ENCODE measurements at places on chromosomes 11 and 22.

GRCh38 chr11:122085712-122086111 lies 30.3 kb downstream of the BLID start:
- no peak for DNase-seq

DNA sequence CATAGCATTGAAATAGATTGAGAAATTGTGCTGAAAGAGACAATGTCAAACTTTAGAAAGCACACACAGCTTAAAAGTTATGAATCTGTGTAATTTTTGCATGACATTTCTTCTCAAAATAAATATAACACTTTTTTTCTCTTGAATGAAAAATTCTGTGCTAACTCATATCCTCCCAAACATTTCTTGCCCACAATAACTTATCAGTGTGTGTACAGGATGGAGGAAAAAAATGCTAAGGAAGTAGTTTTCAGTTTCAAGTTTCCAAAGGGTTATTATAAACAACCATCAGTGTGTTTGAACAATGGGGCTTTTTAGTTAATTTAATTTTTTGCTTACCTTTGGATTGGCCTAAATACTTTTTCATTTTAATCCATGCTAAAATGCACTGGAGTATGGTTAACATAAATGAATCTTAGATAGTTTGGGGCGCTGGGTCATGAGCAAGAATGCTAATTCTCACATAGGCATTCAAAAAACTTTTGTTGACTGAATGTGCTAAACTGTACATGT lies 82.9 kb upstream of the ARHGAP20 start:
- no peak for DNase-seq

- no peak for DNase-seq
These were observed 66.7 kb upstream of the DBX1 start for GRCh38 chr11:20226933-20227332.

- DNase-seq, result no peak
These were observed 14.3 kb upstream of the TMEM86A start for GRCh38 chr11:18684267-18684666.

GRCh38 chr11:113106507-113106906 lies 145.3 kb downstream of the NCAM1 start:
- DNase-seq, result no peak

DNA sequence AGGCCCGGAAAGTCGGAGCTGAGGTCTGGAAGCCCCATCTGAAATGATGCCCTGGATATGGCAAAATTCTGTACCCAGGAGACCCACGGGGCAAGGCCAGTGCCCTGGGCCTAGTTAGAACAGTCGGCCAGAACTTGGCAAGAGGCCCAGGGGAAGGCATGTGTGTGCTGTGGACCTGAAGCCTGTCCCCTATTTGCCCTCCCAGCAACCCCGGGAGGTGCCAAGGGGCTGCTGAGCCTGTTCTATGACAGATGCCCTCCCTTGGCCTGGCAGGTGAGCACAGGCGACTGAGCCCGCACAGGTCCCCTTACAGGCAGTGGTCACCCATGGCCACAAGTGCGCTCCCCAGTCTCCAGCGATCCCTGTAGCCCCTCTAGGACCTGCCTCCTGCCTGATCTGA lies 51.7 kb downstream of the NAT10 start:
- DNase-seq, result no peak

DNA sequence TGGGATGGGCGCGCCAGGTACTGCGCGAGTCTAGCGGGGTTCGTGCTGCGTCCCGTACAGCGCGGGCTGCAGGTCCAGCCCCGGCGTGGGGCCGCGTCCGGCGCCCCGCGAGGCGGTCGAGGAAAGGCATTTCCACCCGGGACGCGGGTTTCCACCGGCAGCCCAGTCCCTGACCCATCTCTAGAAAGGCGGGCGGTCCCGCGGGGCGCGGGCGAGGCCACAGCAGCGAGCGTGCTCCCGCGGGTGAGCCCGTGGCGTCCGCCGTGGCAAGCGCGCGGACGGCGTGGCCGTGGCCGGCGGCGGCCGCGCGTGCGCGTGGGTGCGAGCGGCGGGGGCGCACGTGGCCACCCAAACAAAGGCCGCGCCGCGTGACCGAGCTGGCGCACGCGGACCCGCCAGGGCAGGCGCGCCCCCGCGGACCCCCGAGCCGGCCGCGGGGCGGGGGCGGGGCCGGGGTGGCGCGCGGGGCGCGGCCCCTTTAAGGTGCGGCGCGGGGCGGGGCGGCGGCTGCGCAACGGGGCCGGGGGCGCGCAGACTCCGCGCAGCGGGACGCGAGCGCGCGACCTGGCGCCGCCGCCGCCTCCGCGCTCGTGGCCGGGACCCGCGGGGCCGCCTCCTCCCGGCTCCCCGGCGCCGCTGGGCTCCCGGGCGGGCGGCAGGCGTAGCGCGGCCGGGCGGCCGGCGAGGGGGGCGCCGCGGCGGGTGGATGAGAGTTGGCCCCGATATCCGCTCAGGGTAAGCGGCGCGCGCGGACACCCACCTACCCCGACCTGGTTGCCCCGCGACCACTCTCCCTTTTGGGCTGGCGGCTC lies 39.3 kb upstream of the CELSR1 start:
- DNase-seq, result no peak

GRCh38 chr11:94543695-94544645 lies at the start of gene FUT4:
Gene FUT4 (plus strand): TSS chr11:94543921. CDS start chr11:94544134, 213 bp downstream.
- DNase-seq, result peak; percentile 44

DNA sequence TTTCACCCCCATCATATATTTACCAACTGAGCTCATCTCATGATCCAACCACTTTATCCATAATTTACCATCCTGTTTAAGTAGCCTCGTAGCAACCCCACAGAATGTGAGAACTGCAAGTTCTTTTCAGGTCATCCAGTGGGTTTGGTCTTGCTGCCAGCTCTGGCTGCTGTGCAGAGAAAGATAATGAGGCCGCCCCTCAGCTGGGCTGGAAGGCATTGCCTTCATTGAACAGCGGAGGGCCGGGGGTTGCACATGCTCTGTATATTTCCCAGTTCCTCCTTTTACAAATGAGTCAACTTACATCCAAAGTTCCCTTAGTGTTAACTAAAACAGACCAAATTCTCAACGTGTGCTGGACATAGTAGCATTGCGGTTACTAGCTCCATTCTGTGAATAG lies 96.7 kb downstream of the SYN3 start:
- no peak for DNase-seq

DNA sequence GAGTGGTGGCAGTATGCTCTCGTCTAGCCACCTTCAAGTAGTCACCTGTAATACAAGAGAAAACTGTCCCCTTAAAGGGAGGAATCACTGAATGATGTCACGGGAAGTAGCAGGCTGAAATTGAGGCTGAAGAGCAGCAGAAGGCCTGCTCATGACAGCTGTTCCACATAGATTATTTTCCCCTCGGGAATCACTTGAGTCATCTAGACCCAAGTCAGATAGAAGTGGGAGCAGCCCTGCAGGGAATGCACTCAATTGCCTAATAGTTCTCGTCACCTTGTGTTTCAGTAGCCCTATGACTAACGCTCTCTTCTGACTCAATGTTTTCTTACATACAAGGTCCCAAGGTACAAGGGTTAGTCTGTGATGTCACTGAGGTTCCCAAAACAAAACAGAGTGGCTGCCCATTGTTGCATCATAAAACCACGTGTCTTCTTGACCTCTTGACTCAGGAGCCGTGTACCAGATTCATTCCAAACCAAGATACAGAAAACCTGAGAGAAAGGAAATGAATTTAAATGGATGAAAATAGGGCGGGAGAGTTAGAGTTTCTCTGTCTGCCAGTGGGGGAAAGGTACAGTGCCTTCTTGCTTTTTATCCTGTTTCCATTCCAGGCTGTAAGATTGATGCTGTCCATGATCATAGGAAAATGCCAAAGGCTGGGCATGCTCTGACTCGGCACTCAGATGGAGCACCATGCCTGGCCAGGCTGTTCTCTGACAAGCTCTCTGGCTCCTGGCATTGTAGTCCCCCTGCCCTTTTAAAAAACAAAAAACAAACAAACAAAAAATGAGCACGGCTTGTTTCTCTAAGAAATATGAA lies 21.6 kb upstream of the C11orf96 start:
- peak; percentile 95 for DNase-seq

- no peak for DNase-seq
These were observed 442.9 kb upstream of the RAG2 start for GRCh38 chr11:37040921-37041320.

GRCh38 chr22:23604939-23605712 lies 25.0 kb upstream of the IGLL1 start:
- DNase-seq, result no peak

GRCh38 chr11:115220423-115220822 lies 283.8 kb downstream of the CADM1 start:
- no peak for DNase-seq

DNA sequence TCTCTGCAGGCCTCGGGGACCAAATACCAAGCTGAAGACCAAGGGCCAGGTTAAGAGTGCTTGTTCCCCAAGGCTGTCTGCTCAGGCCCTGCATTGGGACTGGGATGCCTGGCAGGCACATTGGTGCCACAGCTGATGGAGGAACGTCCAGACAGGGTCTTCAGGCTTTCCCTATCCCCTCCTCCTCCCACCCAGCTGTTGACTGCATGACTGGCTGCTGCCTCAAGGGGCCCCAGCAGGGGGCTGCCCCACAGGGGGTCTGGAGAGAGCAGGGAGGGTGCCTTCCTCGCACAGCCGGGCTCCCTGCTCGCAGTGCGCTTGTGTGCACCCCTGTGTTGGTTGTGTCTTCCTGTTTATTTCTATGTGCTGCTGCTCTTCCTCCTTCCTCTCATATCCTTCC lies 9.9 kb downstream of the RCOR2 start:
- DNase-seq, result no peak

DNA sequence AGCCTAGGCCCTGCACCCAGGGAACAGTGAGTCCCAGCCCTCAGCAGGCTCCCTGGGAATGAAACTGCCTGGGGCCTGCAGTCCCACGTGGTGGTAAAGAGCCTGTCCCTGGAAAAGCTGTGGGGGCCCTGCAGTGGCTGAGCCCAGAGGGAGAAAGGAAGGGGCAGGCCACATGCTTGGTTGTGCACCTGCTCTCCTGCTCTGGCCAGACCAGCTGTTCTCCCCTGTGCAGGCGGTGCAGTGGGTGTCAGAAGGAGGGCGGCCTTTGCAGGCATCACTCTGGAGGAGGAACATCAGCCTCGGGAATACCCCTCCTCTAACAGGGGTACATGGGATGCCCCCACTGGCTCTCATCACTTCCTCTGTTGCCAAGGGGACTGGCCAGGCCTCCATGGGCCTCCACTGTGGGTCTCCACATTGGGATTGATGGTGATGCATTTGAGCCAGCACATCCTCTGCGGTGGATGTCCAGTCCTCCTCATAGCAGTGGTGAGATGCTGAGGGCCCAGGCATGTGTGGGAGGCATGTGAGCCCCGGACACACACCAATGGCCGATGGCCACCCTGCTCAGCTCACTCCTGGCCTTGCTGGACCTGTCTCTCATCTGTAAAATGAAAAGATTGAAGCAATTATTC lies 690.4 kb downstream of the BRD1 start:
- no peak for DNase-seq

DNA sequence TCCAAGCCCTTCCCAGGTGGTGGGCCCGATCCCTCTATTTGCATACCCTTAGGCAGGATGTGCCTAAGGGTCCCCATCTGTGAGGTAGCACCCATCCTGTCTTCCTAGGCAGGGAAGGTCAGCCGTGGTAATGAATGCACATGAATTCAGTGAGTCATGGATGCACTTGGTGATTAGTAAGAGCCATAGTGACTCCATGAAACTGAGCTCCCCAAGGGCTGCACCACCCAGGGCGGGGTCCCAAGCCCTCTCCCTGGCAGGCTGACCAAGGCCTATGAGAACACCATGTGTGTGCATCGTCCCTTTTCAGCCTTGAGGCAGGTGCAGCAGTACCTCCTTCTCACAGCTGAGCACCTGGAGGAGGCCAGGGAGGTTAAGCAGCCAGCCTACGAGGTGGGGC lies 15.6 kb upstream of the SUSD2 start:
- DNase-seq, result no peak

DNA sequence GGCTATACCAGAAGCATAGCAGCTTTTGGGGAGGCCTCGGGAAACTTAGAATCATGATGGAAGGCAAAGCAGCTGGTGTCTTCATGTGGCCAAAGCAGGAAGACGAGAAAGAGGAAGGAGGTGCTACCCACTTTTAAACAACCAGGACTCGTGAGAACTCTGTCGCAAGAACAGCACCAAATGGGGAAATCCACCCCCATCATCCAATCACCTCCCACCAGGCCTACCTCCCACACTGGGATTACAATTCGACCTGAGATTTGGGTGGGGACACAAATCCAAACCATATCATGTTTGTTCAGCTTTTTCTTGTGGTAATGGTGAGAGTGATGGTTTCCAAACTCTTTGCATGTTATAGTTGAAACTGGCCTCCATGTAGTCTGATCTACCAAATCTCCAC lies 32.5 kb upstream of the OR10D3 start:
- DNase-seq, result no peak

GRCh38 chr22:29061773-29062172 lies at the start of gene C22orf31:
Gene C22orf31 (minus strand): TSS chr22:29061831. CDS start chr22:29061792, 39 bp downstream.
- no peak for DNase-seq

- no peak for DNase-seq
These were observed 218.2 kb upstream of the CCDC179 start for GRCh38 chr11:23078289-23078971.

- DNase-seq, result no peak
These were observed 21.4 kb downstream of the XRRA1 start for GRCh38 chr11:74927496-74927895.

GRCh38 chr11:29095821-29096220 lies 921.0 kb downstream of the KCNA4 start:
- no peak for DNase-seq

DNA sequence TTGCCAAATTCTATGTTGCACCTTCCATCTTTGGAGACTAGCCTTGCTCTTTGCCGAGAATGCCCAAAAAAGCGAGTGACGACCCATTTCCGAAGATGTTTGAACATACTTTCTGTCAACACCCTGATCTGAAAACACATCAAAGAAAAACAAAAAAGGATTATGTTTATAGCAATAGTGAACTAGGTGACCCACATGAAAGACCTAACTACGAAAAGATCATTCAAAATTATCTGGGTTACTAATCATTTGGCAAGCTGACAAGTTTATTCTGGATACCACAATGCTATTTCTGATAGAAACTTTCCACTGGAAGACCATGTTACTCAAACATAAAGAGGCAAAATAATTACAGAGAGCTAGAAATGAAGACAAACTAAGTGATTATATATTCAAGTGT lies 27.0 kb downstream of the KCNJ1 start:
- DNase-seq, result no peak

- no peak for DNase-seq
These were observed 27.4 kb downstream of the TUG1 start for GRCh38 chr22:30996462-30996861.

GRCh38 chr11:80118073-80118472 lies 677.2 kb upstream of the TENM4 start:
- DNase-seq, result no peak

- DNase-seq, result no peak
These were observed 17.7 kb upstream of the MICAL2 start for GRCh38 chr11:12092714-12093113.

GRCh38 chr22:30864441-30865420 lies 103.8 kb downstream of the MORC2 start:
- no peak for DNase-seq

Measured in smooth muscle cell of the brain vasculature (primary cell).